ENCODE measurements at places on chromosomes 7 and 10. TPM values are rescaled to one million over a fixed set of nuclear protein-coding genes. Genes with fewer than 3 reads are reported as not detected.

DNA sequence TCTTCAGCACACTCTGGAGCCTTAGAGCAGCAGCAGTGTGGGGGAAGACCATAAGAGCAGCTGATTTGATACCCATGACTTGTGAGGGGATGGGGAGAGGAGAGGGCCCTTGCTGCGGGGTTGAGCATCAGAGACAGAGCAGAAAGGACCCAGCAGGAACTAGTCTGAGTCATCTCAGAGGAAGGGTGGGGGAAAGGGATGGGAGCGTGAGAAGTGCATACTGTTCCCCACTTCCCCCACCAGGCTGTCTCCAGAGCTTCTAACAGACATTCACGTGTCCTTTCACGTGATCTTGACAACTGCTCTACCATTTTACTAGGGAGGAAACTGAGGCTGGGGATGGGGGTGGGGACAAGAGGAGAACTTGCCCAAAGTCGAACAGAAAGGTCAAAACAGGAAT lies 38.7 kb downstream of the FAM241B start:
- no peak for DNase-seq

- no peak for DNase-seq
Observed at GRCh38 chr10:31757386-31757791, 171.2 kb downstream of the ARHGAP12 start.

The LRRC18 gene
- not detected for total RNA-seq

The PRSS37 gene
- not detected for total RNA-seq

The GIMAP4 gene
- 97.8 TPM for total RNA-seq

The DDX21 gene
- total RNA-seq: 194 TPM

The FAM20C gene
- total RNA-seq: 0.29 TPM

The FBXO24 gene
- total RNA-seq: 1.4 TPM
